ENCODE measurements at places on chromosomes 7 and 10.

DNA sequence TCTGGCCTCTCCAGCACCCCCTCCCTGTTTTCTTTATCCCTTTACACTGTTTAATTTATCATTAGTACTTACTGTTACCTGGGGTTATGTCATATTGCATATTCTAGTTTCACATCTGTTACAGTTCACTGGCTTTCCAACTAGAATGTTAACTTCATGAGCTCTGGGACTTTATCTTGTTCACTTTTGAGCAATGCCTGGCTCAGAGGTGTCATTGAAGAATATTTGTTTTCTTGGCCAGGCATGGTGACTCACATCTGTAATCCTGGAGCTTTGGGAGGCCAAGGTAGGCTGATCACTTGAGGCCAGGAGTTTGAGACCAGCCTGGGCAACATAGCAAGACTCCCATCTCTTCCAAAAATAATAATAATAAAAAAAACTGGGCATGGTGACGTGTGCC, 40.7 kb downstream of the LRGUK start:
- DNase-seq = no peak

GRCh38 chr7:151423936-151424335, 14.1 kb upstream of the WDR86 start:
- DNase-seq = no peak

- no peak for DNase-seq
These were observed 794.0 kb upstream of the C7orf33 start for GRCh38 chr7:147796581-147796980.

GRCh38 chr7:121394709-121395140, 1.4 kb downstream of the FAM3C start:
- DNase-seq = no peak

- no peak for DNase-seq
These were observed 71.2 kb upstream of the MPP7 start for GRCh38 chr10:28374036-28374435.

DNA sequence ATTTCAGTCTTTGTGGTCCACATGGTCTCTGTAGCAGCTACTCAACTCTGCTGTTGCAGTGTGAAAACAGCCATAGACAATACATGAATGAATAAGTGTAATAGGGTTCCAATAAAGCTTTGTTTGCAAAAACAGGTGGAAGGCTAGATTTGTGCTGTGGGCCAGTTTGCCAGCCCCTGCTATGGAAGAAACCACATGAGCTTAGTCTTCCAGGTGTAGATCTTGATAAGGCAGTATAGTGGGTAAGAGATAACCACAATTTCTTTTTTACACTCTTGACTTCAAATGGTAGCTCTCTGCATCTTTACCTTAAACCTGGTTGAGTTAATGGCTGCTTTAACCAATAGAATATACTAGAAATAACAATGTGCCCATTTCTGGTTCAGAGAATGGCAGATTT, 135.0 kb upstream of the PALS2 start:
- no peak for DNase-seq

DNA sequence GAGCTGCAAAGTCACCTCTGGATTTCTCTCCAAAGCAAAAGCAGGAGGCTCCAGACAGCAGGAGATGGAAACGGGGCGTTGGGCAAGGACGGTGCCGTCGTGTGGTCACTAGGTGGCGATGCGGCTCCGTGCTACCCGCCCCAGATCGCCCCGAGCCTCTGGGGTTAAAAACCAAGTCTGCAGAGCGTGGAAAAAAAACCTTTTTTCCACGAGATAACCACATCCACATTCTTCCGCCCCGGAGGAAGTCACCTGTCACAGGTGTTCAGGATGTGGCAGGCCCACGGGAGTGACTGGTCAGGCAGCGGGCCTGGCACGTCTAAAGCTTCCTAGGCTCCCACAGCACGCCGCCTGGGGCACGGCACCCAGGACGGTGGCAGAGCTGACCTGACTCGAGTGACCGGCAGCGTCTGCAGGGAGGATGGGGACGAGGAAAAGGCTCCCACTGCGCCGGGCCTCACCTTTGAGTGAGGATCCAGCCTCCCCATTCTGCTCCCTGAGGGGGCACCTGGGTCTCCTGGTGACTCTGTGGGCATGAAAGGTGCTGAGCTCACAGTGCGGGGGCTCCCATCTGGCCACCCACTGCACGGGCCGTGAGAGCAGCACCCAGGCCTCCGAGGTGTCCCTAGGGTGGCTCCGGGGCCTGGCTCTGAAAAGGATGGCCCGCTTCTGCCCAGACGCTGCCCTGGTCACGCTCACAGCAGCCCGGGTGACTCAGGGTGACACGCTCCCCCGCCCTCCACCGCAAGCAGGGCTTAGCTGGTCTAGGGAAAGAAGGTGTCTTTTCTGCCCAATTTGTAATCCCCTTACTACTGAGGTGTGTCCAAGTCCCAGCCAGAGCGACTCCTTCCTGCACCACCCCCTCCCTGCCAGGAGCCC, 71.3 kb upstream of the TNRC18 start:
- DNase-seq = peak; percentile 73

- DNase-seq = no peak
These were observed 37.2 kb upstream of the PDLIM1 start for GRCh38 chr10:95328013-95328412.

- no peak for DNase-seq
These were observed 16.7 kb upstream of the TEX36 start for GRCh38 chr10:125699562-125700143.

GRCh38 chr10:45811075-45811474, 36.2 kb downstream of the AGAP4 start:
- no peak for DNase-seq

DNA sequence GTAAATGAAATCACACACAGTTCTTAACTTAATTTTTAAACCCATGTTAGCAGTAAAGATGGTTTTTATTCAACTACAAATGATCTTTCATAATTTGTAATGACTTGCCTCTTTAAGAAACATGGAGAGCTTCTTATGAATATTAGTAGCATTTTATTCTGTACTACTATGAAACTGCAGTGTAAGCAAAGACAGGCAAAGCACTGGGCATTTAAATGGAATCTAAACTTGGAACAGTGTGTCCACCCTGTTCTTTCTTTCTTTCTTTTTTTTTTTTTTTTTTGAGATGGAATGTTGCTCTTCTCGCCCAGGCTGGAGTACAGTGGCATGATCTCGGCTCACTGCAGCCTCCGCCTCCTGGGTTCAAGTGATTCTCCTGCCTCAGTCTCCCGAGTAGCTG, 740.4 kb upstream of the IGFBP3 start:
- DNase-seq = no peak

DNA sequence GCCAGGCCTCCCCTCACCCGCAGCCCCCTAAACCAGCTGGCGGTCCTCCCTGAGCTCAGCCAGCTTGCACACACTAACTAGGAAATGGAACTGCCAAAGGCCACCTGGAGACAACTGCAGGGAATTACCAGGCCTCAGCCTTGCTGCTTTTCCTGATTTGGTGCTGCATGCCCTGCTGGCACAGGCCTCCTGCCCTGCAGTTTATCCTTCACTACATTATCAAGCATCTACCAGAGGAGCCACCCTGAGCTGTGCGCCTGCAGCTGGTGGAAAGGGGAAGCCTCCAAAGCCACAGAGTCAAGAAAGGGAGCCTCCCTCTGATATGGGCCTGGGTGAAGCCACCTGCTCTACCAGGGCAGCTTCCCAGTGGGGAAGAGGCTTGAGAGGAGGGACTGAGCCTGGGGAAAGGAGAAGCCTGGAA, 139.8 kb downstream of the GRID1 start:
- no peak for DNase-seq

- no peak for DNase-seq
These were observed 660 bp upstream of the HHEX start for GRCh38 chr10:92688927-92689662.

DNA sequence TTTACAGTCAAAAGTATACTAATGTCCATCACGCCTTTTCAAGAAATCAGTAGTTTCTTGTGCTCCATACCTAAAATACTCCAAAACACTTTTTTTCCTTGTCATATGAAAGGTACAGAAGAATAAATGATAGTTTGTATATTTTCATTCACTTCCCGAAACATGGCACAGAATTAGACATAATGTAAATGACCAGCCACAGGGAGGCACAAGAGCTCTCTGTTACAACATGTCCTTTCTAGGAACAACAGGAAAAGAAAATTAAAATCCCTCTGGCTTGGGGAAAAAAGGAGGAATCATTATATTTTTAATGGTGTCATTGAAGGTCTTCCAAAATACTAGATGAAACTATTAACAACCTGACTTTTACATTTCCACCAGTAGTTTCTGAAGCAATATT, 331.2 kb downstream of the ACTR3B start:
- no peak for DNase-seq

DNA sequence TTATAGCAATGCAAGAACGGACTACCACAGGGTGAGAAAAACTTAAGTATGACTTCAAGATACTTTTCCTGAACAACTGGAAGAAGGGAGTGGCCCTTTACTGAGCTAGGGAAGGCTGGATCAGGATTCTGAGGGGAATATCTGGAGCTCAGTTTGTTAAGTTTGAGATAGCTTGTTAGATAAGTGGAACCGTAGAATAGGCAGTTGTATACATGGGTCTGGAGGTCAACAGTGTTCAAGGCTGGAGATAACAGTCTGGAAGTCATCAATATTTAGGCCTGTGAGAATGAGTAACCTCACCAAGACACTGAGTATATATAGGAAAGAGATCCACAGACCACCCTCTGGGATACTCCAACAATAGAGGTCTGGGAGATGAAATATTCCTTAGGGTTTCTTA, 7.2 kb downstream of the PLEKHA1 start:
- no peak for DNase-seq

DNA sequence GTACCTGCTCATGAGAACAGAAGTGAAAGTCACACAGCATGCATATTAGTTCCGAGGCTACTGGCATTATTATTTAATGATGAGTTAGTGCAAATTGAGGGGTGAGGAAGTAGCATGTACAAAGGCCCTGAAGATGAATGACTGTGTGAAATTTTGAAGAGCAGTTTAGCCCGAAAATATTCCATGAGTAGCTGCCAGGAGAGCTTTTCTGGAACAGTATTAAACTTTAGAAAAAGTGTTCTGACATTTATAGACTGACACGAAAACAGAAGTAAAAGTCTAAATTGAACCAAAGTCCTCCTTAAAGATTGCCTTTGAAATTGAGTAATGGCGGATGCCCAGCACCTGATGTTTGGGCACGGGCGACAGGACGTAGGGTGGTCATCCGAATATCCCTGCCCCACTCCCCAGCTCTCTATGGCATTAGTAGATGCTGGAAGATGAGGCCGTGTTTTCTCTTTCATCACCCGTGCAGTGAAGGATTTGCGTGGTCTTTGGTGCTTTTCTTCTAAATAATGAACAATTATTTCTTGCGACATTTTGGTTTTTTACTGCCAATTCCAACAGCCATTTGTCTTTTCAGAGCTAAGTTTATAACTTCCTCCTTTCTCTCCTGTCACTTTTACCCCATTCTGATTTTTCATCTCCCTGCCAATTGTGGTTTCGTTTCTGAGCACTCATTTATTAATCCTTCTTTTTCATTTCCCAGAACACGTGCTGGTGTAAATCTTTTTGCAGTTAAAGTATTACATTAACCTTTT, 192.6 kb downstream of the MGMT start:
- DNase-seq = no peak

DNA sequence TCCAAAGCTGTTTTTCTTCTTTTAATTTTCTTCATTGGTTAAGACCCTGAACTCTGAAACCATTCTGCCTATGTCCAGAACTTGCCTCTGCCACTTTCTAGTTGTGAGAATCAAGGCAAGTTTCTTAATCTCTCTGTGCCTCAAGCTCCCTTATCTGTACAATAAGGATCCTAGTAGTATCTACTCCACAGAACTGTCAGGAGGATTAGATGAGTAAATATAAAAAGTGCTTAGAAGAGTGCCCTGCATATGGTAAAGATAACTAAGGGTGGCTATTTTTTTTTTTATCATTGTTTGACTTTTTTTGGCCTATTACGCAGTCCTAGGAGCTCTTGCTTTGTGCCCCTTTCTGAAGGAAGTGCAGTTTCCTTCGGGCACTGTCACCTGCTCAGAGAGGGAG, 46.4 kb upstream of the RAPGEF5 start:
- DNase-seq = no peak

GRCh38 chr7:53917637-53918036, 624.5 kb upstream of the VSTM2A start:
- no peak for DNase-seq

DNA sequence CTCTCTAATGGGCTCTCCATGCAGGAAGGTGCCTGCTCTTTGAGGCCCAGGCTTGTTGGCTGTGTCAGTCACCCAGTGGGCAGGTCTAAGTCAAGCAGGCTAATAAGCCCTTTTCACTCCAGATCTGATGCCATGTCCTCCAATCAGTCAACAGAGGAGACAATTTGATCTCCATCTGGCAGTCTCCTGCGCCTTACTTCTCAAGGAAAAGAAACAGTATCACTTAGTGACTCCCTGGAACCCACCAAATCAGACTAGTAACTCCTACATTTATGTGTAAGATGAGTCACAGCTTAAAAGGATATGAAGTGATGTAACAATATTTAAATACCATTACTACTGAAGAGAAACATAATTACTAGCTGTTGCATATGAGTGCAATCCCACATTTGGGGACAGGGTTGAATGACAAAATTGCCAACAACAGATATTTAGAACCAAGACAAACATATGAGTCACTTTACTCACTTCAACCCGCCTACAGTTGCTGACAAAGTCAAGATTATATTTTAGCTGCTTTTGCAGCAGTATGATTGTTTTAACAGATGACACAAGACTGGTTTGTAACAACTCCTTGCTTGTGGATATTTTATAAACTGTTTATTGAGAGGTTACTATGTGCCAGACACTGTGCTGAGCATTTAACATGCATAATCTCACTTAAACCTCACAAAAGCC, 72.1 kb downstream of the USP6NL start:
- no peak for DNase-seq

DNA sequence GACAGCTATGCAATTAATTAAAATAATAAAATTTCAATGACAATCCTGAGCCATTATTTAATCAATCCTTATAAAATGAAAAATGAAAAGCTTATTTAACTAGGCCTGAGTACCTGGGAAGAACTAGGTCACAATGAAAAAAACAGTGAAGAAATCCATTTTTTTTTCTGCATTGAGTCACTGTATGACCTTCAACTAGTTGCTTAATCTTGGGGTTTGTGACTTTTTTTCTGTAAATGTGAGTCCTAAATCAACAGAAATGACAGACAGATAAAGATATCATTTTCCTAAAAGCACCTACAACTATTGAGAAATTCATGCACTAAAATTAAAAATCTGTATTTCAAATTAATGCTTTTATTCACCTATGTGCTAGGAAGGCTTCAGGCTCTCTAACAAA, 96.8 kb downstream of the TMEM26 start:
- no peak for DNase-seq

DNA sequence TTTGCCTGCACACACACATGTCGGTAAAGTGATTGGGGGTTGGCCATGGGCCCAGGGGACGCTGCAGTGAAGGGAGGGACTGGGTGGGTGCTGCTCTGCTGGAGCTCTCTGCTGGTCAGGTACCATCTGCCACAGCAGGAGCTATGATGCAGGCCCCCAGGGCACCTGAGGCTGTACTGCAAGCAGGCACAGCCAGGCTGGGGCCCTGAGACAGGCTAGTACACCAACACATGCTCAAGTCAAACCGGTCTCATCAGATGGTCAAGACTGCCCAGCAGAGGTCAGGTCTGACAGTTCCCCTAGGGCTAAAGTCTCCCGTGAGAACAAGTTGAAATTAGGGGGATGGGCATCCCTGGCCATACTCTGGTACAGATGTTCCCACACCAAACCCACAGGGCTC, 118.3 kb upstream of the THSD7A start:
- DNase-seq = no peak

- no peak for DNase-seq
These were observed 41.8 kb downstream of the CNNM1 start for GRCh38 chr10:99370993-99371392.

Data from CD4-positive, alpha-beta T cell treated with Interleukin-4 for 4 hours (primary cell).